ENCODE measurements at places on chromosomes 3 and 15.
A peak's percentile ranks its signal among the peaks of the same experiment; 100 is the strongest.

DNA sequence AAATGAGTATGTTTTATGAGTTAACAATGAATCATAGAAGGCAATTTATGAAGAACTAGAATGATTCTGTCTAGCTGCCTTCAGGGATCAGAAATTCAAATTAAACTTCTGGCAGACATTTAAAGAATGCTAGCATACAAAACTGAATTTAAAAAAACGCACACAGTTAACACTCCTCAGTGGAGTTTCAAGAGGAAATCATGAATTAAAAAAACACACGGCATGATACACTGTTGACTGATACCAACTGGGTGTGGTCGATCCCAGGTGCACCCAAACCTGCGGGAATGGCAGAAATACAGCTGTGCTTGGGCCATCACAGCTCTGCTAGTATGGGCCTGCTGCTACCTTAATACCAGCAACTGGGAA is 526.0 kb downstream of the FOXP1 start:
- DNase-seq: peak; percentile 13

GRCh38 chr3:18288243-18288642 is 136.9 kb downstream of the SATB1 start:
- DNase-seq: no peak

DNA sequence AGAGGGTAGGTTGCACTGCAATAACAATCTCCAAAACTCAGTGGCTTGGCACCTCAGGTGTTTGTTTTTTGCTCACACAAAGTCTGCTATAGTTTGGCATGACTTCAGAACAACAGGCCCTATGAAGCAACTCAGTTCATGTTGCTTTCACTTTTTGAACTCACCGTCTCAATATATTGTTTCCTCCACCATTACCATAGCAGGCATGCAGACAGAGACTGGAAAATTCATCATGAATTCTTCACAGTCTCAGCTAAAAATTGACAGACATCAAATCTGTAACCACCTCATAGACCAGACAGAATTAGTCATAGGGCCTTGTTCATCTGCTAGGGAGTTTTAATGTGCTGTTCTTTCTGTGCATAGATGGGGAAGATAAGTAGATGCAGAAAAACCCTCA is 161.4 kb upstream of the POU1F1 start:
- DNase-seq: no peak

DNA sequence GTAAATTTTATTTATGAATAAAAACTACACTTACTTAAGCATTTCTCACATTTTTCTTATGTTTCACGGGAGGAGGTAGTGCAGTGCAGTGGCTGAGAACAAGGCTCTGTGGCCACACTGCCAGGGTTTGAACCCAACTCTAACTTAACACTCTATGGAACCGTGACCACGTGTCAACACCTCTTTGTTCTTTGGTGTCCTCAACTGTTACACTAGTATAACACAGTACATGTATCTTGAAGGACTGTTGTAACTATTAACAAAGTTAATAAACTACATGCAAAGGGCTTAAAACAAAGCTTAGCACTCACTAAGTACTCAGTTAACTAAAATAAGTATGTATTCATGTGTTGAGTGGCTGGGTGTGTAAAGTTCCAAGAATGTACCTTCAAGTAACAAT is 19.5 kb downstream of the CD47 start:
- no peak for DNase-seq

- no peak for DNase-seq
Observed at GRCh38 chr3:11844891-11845290, 1.8 kb downstream of the TAMM41 start.

DNA sequence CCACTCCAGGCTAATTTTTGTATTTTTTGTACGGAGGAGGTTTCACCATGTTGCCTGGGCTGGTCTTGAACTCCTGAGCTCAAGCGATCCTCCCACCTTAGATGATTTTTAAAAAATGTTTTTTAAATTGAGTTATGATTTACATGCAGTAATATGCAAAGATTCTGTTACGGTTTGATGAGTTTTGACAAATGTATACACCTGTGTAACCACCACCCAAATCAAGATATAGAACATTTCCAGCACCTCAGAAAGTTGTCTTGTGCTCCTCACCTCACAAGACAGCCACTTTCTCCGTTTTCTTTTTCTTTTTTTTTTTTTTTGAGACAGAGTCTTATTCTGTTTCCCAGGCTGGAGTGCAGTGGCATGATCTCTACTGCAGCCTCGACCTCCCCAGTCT is 4.8 kb downstream of the SLC6A6 start:
- no peak for DNase-seq

- no peak for DNase-seq
Observed at GRCh38 chr3:131917006-131917405, 117.8 kb downstream of the CPNE4 start.

DNA sequence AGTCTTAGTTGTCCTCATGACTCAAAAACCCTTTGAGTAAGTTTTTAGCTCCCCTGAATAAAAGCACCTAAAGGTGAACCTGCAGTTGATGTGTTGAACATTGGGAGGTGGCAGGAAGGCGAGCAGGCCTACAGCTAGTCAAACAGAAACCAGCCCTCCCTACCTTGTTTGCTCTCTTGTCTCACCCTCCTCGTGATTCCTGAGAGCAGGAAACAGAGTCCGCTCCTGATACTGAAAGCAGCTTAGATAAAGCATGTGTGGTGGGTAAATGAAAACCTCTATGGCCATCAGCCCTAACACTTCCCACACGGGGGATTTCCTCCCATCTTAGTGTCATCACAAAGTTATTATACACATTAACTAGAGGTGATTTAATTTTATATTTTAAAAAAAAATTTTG is 21.8 kb upstream of the CLDN18 start:
- DNase-seq: peak; percentile 48

DNA sequence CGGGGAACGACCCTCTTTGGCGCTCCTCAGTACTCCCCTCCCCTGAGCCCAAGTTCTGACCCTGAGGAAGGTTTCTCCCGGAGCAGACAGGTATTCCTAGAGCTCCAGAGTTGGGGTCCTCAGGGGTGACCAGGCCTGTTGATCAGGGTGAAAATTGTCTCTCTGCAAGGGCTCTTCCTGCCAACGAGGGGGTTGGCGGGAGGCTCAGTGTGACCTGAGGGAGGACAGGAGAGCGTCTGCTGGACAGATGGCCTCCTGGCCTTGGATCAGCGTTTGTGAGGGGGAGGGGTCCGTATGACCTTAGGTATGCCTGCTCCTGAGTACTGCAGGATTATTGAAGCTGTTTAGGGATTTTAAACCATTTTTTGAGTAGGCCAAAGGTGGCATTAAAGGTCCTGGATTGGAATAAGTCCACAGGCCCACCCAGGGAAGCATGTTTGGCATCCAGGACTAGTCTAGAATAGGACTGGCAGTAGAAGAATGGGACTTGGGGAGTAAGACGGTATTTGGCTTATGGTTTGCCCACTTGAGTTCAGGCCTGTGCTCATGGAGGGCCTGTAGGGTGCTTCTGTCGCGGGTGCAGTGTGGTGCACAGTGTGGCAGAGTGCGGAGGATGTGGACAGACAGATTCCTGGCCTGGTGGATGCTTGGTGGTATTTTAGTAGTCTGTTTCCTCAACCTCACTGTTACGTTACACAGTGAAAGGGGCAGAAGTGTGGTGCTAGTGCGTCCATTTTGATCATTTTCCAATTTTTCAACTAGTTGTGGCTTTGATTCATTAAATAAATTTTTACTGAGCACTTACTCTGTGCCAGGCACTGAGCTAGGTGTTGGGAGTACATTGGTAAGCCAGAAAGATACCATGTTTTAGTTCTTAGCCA is 959 bp downstream of the ZNF592 start:
- no peak for DNase-seq

GRCh38 chr3:130626049-130626448 is 109.1 kb downstream of the COL6A6 start:
- DNase-seq: no peak

DNA sequence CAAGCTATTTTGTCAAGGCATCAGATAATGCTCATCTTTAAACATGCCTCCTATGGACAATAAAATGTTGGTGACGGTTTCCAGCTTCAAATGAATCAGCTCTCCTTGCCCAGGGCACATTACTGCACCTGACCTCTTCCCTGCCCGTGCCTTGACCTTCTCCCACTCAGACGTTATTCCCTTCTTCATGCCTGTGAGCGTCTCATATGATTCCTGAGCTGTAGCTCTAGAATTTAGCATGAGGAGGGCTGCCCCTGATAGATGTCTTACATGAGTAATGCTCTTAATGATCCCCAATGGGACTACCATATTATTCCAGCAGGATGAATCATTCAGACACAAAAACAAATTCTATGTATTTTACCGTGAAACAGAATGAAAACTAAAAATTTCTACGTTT is 762.7 kb downstream of the ROBO1 start:
- DNase-seq: no peak

DNA sequence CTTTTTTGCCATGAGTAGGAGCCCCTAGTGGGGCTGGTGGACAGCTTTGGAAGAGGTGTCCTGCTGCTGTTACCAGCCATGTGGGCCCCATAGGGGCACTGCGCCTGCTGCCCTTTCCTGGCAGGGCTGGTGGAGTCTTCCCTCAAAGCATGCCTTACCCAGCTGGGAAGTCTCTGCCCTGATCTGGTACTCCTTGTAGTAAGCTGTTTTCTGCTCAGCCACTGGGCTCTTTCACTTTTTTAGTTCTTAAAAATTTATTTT is 26.2 kb downstream of the HMCES start:
- DNase-seq: no peak

GRCh38 chr3:30966896-30967295 is 72.4 kb upstream of the GADL1 start:
- DNase-seq: no peak

DNA sequence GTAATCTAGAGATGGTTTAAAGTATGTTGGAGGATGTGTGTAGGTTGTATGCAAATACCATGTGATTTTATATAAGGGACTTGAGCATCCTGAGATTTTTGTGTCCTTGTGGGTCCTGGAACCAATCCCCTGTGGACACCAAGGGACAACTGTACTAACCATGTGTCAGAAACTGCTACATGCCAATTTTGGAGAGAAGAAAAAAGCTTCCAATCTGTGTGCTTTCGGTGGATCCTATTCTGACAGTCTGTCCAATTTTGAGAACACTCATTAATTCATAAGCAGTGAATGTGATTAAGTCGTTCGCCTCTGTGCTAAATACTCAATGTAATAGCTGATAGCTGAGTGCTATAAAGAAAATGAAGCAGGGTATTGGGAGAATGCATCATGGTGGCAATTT is 61.6 kb downstream of the RBM6 start:
- no peak for DNase-seq

DNA sequence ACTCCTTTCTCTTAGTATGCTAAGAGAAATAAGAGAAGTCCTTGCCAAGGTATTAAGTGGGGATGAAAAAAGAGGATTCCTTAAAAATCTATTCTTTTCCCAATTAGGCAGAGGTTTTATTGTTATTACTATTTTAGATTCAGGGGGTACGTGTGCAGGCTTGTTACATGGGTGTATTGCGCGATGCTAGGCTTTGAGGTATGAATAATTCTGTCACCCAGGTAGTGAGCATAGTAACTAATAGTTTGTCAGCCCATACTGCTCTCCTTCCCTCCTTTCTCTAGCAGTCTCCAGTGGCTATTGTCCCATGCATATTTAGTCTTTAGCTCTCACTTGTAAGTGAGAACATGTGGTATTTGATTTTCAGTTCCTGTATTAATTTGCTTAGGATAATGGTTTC is 83.9 kb downstream of the LEKR1 start:
- DNase-seq: no peak

DNA sequence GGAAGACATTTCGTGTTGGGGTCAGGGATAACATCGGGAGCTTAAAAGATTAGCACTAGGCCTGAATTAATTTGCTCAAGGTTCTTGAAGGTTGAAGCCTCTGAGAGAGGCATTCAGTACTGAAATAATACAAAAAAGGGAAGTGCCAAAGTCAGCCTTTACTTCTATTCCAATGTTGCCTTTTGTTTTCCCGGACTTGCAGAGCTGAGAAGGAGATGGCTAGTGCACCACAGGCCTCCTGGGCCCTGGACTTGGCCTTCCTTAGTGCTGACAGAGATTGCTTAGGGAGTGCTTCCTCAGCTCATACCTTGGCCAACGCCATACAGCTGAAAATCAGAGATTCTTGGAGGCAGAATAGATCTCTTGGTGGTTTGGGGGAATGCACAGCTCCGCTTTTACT is 333.6 kb upstream of the TBL1XR1 start:
- DNase-seq: no peak

DNA sequence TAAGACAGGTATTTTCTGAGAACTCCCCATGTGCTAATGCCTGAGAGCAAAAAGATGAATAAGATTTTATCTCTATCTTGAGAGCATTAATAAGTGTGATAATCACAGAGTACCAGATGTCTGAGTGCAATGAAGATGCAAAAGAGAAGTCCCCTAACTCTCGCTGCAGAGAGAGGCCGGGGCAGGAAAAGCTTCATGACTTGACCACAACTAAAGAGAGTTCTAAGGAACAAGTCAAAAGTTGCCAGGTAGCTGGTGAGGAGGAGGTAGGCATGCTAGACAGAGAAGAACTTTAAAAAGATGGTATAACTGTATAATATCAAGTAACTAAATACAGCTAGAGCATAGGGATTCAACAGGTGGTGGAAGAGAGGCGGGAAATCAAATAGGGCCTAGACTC is 28.8 kb downstream of the MTMR10 start:
- no peak for DNase-seq

DNA sequence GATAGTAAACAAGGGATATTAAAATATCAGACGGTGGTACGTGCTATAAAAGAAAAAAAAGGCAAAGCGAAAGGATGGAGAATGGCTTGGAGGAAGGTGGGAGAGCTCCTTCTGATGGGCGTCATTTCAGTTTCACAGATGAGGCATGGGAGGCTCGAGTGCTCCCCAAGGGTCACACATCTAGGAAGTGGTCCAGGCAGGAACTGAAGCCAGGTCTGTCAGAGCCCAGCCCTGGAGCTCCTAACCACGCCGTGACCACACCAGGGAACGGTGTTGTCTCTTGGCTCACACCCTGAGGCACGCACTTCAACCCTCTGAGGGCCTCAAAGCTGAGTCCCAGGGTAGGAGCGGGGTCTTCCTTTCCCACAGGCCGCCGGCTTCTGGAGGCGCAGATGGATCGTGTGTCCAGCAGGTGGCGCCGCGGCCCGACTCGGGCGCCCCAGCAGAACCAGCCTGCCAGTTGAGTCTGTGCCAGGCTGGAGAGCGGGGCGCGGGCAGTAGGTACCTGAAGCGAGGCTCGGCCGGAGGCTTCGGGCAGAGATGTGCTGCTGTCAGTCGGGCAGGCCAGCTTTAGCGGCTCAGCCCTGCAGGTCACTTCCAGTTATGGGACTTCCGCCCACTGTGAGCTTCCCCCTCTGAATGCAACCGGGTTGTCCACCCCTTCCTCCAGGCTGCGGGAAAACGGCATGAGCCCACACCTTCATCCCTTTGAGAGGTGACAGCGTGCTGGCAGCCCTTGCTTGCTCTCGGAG is 68.1 kb downstream of the SLC6A1 start:
- DNase-seq: peak; percentile 57

Data from NCI-H345 (cell line).